ENCODE measurements at places on chromosomes 12 and 14.

- DNase-seq = no peak
Measured at GRCh38 chr12:3087758-3088650, 10.8 kb downstream of the TSPAN9 start.

- DNase-seq = no peak
Measured at GRCh38 chr14:92704036-92704804, 44.2 kb downstream of the LGMN start.

DNA sequence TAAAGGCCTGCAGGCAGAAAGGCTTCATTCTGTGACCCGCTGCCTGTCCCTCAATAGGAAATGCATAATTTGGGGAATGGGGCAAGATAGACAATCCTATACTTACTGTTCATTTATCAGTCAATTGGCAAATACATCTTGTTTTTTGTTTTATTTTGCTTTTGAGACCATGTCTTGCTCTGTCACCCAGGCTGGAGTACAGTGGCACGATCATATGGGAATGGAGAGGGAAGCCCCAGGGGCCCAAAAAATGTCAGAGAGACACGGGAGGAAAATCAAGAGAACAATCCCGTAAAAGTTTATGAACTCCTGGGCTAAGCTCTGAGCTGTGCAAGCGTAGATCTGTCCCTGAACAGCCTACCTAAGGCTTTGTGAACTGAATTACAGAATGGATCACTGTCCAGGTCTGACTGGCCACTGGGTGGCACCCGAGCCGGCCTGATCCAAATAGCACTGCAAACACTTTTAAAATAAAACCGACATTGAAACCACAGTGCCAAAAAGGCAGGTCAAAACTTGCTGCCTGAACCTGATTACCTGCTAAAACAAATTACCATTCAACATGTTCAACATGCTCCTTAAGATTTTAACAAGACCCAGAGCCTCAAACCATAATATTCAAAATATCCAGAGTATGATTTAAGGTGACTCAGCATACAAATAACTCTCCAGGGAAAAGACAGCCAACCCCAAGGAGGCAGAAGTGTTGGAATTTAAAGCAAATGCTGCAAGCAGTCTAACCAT lies 11.8 kb downstream of the COPS7A start:
- peak; percentile 58 for DNase-seq

- peak; percentile 73 for DNase-seq
Measured at GRCh38 chr14:68248481-68249255, 429.1 kb downstream of the RAD51B start.

DNA sequence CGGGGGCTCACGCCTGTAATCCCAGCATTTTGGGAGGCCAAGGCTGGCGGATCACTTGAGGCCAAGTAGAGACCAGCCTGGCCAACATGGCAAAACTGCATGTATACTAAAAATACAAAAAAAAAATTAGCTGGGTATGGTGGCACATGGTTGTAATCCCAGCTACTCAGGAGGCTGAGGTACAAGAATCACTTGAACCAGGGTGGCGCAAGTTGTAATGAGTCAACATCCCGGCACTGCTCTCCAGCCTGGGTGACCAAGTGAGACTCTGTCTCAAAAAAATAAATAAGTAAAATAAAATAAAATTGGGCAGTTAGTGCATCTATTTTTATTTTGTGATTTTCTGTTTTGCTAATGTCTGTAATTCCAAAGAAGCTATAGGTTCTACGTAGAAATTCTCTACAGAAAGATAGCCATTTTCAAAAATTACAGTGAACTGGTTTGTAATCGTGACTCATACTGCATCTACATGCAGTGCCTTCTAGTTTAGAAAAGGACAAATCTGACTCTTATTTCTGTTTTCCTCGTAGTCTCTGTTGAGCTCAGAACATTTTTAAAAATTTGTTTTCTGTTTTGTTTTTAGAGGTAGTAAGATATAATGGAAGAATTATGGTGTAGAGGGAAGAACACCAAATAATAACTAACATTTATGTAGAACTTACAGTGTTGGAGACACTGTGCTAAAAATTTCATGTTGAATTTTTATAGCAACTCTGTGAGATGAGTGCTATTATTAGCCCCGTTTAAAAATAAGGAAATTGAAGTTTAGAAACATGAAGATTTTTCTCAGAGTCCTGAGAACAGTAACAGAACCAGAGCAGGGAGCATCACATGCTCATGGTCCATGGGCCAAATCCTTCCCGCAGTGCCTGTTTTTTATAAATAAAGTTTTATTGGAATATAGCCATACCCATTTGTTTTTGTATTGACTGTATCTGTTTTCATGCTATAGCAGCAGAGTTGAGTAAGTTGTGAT lies 201.2 kb downstream of the SYNE2 start:
- DNase-seq = no peak

GRCh38 chr14:77615361-77616132 lies 890 bp downstream of the SPTLC2 start:
- no peak for DNase-seq

- no peak for DNase-seq
Measured at GRCh38 chr14:79551523-79551922, 659.8 kb downstream of the DIO2 start.

GRCh38 chr12:9381619-9382018 lies 173.4 kb upstream of the PZP start:
- no peak for DNase-seq
